ENCODE measurements at places on chromosomes 2 and 18.
A peak's percentile ranks its signal among the peaks of the same experiment; 100 is the strongest.

- peak; percentile 55 for DNase-seq
Measured at GRCh38 chr18:31977270-31977872, 34.4 kb upstream of the TRAPPC8 start.

DNA sequence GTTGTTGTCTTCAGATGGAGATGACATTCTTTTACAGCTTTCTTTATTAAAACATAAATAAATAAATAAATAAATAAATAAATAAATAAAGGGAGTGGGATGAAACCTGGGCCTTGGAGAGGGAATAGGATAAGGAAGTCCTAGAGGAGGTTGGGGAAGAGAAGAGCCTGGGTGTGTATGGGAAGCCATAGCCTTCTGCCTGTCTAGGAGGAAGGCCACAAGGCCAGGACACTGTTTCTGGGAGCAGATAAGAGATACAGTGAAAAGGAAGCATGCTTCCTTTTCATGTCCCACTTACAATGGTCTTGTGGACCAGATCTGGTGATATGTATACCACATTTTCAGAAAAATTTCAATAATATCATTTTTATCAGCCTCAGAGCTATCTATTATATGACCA is 6.1 kb upstream of the TDRD15 start:
- no peak for DNase-seq

DNA sequence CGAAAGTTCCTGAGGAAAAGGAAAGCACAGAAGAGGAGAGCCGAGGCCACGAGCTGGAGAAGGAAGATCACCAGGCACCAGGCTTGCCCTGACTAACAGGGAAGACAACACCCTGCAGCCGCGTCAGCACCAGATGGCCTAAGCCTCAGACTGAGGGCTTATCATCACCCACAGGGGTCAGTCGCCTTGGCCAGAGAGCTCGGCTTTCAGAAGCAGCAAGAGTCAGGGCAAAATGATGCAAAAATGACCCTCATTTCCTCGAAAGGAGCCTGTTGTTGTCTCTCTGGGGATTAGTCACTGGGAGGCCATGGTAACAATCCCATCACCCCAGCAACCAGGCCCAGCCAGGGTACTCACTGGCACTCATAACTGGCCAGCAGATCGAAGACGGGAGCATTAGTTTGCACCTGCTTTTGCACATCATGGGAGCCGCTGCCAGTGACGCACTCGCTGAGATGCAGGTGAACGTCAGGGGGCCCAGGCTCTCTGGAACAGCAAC is 42.7 kb upstream of the ZFP36L2 start:
- DNase-seq: peak; percentile 98

DNA sequence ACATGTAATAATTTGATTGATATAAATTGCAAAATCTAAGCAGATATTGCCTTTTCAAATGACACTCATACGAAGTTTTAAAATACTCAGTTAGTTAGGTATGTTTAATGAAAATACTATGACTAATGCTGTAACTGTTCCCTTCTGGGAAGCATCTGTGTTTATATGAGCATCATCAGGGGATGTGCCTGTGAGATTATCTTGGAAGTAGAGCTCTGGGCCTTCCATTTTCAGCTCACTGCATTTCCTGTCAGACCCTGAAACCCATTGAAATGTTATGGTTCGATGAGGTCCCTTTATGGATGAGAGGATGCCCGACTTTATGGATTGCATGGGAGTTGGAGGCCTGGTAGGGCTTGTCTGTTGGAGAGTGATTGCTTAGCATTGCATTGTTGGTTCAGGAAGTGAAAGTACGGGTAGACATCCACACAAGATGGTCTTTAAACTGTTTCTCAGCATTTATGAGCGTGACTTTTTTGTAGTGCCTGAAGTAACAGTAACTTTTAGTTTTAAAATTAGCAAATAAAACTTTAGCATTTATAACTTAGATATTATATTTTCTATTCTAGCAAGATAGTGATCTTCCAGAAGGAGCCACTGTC is 28.7 kb downstream of the ELP2 start:
- peak; percentile 93 for DNase-seq

DNA sequence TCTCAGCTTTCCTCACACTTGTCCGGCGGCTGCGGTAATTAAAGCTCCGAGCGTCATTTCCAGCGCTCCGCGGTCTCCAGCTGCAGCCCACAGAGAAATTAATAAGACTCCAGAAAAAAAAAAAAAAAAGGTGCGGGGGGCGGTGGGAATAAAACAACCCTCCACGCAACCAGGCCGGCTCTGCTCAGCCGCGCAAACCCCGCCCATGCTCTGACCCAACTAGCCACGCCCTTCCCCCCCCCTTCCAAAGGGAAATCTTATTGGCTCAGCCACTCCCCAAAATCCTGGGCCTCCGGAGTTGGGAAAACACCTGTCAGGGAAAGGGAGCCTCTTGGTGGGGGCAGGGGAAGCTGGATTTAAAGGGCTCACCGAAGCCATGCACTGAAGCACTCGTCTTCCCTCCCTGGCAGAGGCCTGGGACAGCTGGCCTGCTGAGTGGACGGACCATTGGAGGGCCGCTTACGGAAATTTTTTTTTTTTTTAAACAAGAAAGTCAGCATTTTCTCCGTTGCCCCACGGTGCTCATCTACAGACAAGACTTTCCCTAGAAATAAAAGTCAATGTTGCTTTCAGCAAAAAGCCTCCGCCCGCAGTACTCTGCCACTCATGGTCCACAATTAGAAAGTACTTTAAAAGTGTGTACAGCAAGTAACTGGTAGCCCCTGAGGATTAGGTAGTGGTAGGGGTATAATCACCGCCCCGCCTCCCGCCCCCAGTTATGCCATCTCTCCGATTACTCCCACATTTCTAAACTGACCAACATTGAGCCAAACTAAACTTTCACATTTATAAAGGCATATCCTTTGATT is 674 bp upstream of the ERBB4 start:
- peak; percentile 13 for DNase-seq

- peak; percentile 2 for DNase-seq
Measured at GRCh38 chr2:24375349-24376087, 15.2 kb upstream of the ITSN2 start.

GRCh38 chr2:232473467-232473890 is 14.2 kb downstream of the ECEL1 start:
- DNase-seq: peak; percentile 14

- no peak for DNase-seq
Measured at GRCh38 chr2:20177556-20178248, 47.2 kb downstream of the SDC1 start.

DNA sequence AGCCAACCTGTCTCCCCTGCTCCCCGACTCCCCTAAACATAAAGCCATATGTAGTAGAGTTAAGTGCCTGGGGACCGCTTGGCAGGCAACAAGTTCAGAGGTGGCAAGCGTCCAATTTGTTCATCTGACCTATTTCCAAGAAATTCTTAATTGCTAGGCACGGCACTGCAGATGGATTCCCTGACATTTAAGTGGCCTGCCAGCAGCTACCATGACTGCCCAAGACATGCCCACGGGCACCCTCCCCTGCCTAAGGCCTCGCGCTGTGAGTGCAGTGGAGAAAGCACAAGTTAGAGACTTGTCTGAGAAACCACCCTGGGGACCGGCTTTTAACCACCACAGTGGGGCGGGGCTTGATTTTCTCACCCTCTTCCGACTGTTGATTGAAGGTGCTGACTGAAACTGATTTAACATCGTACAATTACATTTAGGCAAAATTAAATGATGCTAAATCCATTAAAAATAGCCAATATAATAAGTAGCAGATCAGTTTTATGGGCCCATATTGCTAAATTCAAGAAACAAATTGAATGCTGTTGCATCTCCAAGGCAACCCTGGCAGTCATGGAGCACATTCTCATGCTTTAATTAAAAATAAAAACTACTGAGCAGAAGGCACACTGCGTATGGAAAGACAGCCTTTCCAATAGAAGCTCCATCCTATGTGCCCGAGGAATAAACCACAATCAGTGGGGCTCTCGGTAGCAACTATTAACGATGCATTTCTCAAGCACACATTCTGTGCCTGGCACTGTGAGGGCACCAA is 163.6 kb upstream of the ACAA2 start:
- no peak for DNase-seq

- no peak for DNase-seq
Measured at GRCh38 chr2:8671802-8672201, 10.1 kb upstream of the ID2 start.

GRCh38 chr2:232925153-232925820 is 55.2 kb downstream of the SNORC start:
- no peak for DNase-seq
